AG04449 (cell line): ENCODE measurements at places on chromosomes 3 and 15.

GRCh38 chr3:12299026-12299425 is 10.2 kb downstream of the PPARG start:
- DNase-seq, result no peak

GRCh38 chr3:4396542-4396941 is 70.5 kb downstream of the SUMF1 start:
- DNase-seq, result no peak

- DNase-seq, result no peak
These were observed 366.4 kb upstream of the AGTR1 start for GRCh38 chr3:148331081-148331846.

DNA sequence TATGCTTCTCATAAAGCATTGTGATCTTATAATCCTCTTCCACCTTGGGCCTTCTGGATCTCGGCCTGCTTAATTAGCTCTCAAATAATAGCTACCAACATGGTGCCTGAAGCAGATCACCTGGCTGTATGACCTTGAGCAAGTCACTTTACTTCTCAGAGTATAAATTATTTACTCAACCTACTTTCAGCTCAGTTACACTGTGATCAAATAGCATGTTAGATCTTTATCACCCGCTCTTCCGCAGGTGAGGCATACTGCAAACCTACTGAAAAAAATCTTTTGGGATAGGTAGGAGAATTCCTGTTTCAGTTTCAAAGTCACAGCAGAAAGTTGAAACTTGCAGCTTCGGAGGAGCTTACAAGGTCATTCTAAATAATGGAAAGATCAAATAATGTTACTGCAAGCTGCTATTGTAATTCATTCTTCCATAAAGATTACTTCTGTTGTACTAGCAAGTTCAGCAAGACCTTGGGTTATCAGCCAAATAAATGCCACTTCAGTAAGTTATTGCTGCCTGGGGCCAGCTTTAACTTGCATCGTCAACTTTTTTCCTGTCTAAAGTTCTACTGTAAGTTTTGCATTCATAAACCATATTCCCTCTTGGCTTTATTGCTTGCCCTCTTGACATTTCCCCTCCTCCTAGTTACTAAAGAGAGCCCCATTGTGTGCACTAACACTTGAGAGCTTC is 268.4 kb upstream of the ATP11B start:
- no peak for DNase-seq

DNA sequence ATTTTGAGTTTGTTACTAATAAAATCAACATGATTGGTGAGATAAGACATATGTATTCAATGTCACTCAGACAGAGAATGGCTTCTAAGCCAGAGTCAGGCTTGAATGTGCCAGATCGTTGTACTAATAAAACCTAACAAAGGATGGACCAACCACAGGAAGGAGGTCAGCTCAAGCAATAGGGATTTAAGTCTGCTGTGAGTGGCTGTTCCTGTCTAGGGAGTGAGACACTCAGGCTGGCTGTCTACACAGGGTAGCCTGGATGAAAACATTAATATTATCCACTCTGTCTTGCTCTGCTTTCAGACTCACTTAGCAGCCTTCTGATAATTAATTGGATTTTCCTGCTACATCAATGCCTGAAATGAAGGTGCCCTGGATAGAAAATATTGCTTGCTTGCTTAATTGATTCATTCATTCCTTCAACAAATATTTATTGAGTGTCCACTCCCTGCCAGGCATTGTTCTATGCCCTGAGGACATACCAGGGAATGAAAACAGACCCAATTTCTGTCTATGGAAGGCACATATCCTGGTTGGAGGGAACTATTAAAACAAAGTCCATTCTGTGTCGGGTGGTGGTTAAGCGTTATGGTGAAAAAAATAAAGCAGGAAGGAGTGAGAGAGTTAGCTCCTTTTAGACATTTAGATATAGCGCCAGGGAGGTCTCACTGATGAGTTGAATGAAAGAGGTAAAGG is 239.4 kb downstream of the CHST2 start:
- no peak for DNase-seq

GRCh38 chr3:69108811-69109210 is 13.6 kb downstream of the LMOD3 start:
- no peak for DNase-seq

DNA sequence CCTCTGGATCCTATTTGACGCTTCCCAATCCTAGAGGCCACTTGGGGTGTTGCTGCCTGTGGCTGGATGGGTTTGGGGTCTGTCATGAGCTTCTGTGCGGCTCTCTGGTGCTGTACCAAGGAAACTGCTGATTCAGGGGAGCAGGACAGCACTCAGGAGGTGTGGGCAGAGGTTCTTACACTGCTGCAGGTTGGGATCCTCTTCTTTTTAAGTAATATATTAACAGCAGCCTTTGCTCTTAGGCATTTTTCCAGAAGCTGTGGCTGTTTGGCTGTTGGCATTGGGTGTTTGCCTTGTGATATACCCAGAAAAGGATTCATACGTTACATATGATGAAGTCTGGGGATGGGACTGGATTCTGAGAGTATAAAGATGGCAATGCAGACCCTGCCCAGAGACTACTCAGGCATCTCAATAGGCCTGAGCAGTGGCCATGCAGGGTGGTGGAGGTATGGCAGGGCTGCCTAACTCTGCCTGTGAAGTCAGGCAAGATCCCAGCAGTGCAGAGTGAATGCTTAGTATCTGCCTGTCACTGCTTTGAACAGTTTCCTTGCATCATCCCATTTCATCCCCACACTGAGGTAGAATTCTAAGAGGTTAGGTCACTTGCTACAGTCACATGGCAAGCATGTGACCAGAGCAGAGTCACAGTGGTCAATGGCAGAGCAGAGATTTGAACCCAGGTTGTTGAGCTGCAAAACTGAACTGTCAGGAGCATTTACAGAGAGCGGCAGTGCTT is 3.9 kb downstream of the ABHD6 start:
- no peak for DNase-seq

DNA sequence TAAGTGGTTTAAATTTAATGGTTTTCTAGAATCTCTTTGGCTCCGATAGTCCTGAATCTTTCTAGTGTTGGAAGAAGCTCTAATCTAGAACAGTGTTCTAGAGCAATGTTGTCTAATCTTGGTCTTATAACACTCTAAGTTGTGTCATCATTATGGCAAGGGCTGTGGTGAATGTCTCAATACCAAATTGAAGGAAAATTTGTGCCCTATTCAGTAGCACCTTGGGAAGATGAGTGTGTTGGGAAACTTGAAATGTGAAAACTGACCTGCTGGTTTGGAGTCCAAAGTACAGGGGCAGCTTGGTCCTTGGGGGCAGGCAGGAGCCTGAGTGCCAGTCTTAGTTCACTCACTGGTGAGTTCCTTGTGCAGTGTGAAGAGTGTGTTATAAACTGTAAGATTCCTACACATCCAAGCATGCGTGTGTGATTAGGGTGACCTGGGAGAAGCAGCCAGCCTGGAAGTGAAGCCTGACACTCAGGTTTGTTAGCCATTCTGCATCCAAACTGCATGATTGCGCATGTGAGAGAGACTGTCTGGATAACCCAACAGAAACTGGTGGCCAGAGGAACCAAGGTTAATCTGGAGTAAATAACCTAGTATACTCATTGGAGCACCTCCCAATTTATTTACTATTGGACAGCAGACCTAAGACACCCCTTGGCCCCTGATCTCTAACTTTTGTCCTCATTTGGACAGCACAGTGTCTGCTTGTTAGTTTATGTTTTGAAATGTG is 14.6 kb downstream of the ZNF592 start:
- no peak for DNase-seq

DNA sequence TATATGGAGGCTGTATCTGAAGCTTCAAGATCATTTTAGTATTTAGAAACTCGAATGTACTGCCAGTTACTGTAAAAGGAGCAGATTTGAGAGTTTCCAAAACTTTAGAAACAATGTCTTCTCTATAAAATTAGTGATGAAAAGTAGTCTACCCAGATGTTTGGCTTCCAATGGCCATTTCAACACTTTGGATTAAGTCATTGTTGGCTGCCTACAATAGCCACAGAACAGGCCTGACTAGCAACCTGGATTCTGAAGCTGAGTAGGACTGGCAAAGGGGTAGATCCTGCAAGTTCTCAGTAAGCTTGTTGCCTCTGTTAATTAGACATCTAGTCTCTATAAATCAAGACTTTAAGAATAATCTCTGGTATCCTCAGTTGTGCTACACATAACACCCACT is 239.0 kb upstream of the KCNMB2 start:
- no peak for DNase-seq

DNA sequence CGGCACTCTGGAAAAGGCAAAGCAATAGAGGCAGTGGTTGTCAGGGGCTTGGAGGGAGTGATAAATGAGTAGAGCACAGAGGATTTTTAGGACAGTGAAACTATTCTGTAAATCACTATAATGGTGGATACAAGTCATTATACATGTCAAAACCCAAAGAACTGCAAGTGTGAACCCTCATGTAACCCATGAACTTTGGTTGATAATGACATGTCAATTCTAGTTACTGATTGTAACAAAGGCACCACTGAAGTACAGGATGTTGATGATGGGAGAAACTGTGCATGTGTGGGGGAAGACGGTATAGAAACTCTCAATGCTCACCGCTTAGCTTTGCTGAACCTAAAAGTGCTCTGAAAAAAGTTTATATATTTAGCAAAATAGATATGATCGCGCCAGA is 36.0 kb downstream of the BTLA start:
- no peak for DNase-seq
